ENCODE measurements at places on chromosomes 13 and 19. TPM values are rescaled to one million over a fixed set of nuclear protein-coding genes. Genes with fewer than 3 reads are reported as not detected.

DNA sequence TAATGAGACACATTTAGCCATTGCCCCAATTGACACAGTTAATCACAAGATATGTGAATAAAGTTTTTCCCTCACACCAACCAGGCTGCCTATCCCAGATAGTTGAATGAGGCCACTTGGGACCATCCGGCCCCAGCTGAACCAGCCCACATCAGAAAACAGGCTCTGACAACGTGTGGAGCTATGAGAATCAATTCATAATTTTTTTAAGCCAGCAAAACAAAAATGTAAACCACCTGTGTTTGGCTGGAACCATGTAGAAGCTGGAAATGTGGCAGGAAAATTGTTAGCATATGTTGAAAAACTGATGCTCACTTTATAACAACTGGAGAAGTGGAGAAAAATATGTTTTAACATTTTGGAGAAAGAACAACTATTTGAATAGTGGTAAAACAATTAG lies 1161.3 kb downstream of the SLITRK1 start:
- no peak for DNase-seq

DNA sequence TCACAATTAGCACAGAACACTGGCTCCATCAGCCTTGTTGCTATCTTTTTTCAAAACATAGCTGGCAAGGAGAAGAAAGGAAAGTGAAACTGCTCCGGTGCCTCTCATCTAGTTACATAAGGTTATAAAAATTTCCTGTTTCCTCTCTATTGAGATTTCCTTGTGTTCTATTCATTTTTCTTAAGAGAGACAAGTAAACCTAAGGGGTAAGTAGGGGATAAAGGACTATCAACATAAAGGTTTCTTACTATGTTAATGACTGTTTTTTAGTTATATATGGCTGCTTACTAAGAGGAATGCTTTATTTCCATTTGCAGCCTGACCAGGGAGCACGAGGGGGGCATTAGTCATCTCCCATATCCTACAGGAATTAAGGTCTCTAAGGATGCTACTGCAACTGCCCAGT lies 73.2 kb upstream of the MLNR start:
- DNase-seq = no peak

DNA sequence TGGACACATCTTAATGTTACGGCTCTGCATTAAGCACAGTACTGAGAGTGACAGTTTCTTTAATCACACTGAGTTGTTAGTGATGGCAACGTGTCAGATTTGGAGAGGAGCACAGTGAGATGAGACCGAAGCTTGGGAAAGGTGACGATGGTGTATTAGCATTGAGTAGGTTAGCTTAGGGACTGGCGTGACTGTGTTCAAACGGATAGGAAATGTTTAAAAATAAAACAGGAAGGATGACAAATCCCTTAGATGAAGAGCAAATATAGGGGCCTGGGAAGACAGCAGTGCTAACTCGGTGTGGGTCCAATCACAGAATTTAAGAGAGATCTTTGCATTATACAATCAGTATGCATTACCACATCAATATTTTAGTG lies 384.3 kb downstream of the HS6ST3 start:
- no peak for DNase-seq

- DNase-seq = no peak
These were observed 215.1 kb upstream of the SPRY2 start for GRCh38 chr13:80555796-80556678.

GRCh38 chr19:5665781-5666513 lies 14.4 kb downstream of the MICOS13 start:
- no peak for DNase-seq

DNA sequence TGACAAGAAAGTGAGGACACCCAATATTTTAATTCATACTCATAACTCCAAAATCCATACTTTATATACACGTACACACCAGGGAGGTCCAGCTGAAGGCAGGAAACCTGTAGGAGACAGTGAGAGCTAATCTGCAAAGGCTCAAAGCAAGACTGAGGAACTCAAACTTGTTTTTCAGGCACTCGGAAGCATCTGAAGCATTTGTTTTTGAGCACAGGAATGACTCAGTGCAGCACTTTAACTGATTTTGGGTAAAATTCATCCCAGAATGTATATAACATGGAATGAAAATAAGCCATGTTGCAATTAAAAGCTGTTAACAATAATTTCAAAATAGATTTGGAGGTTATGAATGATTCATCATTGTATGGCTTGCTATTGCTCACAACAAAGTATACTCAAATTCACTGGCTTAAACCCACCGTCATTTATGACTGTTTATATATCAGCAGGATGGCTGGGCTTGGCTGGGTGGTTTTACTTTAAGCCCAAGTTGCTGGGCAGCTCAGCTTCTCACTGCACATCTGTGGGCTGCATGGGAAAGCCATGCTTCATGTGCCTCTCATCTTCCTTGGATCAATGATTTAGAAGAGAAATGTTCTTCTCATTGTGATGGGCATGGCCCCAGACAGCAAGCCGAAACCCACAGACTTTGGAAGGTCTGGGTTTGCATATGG lies 177.0 kb downstream of the RFC3 start:
- no peak for DNase-seq

GRCh38 chr19:27901078-27901477 lies 1311.9 kb downstream of the UQCRFS1 start:
- no peak for DNase-seq

DNA sequence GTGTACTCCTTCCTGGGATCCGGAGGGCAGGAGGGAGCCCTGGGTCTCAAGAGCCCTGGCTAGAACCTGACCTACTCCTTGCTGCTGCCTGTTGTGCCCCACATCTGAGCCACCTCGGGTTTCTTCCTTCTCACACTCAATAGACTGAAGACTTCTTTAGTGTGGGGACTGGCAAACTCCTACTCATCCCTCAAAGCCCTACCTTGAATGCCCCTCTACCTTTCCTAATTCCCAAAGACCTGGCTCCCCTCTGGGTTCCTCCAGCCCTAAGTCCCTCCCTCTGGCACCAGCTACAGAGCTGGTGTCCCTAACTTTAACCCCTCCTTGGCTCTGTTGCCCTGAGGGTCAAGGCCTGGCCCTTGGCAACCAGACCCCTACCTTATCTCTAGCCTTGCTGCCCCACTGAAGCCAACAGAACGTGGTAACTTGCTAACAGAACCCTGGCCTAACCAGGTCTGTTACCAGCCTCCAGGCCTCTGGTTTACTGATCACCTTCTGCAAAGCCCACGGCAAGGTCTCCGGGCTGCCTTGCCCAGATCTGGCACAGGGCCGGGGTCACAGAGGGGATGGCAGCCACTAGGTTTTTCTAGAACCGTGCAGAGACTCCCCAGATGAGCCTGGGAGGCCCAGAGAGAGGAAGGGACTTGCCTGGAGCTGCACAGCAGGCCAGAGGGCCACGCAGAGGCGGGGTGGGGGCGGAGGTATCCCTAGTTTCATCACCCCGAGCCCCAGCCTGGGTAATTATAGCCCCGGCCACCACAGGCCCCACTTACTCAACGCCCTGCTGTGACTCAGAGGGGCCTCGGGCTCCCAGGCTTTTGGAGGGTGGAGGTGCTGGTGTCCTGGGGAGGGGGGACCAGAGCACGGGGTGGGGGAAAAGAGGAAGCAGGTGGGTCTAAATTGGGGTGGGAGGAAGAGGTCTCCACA lies 15.3 kb downstream of the ZBTB7A start:
- DNase-seq = no peak

- DNase-seq = no peak
These were observed 1533.3 kb upstream of the SPRY2 start for GRCh38 chr13:81874253-81874652.

- no peak for DNase-seq
These were observed 21.0 kb downstream of the SMIM24 start for GRCh38 chr19:3459089-3459881.

DNA sequence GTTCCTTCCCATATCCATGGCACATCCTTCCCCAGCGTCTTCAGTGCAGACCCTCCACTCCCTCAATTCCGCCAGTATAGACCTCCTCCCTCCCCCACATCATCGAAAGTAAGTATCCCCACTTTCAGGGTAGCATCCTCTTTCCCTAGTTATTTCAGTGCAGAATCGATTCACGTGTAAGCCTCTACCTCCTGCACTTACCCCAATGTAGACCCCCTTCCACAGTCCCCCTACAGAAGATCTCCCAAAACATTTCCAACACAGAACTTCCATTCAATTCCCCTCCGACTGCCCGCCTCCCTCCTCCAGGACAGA lies 664 bp downstream of the IRF3 start:
- no peak for DNase-seq

DNA sequence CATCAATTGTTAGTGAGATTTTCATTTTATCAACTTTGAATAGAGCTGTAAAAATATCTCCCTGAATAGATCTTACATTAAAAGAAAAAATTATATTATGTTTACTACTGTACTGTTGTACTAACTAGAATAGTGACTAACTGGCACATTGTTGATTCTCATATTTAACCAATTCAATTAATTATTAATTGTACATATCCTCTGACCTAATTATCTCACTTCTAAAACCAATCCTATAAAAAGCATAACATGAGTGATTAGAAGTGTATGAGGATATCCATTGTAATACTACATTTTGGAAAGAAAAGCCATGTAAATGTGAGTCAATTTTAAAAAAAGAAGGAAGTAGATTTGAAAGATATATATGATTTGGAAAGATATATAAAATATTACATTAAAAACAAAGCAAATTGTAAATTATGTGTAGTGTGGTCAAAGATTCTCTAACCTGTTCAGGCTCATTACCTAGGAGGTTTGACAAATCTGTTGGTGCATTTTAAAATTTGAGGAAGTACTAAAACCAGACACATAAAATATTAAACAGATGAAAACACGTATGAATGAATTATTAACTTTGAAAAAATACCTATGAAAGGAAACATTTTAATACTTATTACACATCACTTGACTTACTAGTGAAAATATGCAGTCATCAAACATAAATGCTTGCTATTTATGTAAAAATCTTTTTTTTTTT lies 829.8 kb upstream of the SLC10A2 start:
- no peak for DNase-seq

DNA sequence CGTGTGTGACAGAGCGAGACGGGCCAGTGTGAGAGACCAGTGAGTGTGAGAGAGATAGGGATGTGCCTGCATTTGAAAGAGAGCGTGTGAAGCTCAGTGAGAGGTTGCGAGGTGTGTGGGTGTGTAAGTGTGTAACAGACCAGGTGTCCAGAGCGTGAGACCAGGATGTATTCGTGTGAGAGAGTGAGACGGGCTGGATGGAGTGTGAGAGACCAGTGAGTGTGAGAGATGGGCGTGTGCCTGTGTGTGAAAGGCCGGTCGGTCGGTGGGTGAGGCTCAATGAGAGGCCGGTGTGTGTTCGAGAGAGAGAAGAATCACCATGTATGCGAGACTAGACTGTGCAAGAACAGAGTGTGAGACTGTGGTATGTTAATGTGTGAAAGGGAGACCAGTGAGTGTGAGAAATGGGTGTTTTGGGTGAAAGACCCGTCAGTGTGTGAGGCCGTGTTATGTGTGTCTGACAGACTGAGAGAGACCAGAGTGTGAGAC lies 679 bp downstream of the ZNF471 start:
- no peak for DNase-seq

DNA sequence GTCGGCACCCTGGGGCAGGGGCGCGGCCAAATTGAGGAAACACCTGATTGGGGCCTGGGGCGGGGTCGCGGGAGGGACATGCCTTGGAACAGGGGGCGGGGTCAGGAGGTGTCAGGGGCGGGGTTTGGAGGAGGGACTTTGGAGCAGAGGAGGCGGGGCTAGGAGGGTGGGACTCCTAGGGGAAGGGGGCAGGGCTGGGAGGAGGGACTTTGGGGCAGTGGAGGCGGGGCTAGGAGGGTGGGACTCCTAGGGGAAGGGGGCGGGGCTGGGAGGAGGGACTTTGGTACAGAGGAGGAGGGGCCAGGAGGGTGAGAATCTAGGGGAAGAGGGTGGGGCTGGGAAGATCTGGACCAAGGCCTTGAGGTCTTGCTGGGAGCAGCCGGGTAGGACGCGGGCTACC lies 21.9 kb downstream of the GRIN2D start:
- DNase-seq = no peak

DNA sequence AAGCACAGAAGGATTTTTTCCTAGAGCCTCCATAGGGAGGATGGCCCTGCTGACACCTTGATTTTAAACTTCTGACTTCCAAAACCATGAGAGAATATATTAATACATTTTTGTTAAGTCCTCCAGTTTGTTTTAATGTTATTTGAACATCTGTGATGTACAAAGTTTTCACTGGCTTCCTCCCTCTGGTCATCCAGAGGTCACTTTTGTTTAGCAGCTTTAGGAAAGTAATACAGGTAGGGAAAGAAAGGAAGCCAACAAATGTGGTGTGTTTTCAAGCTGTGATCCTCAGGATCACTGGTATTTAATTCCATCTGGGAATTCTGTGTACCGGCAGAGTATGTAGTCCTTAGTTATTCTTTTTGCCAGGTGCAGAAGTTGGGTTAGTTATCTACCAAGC lies 488.8 kb upstream of the ATXN8OS start:
- DNase-seq = no peak

- no peak for DNase-seq
These were observed 452.6 kb downstream of the DIAPH3 start for GRCh38 chr13:59710996-59711701.

- DNase-seq = no peak
These were observed 20.6 kb downstream of the FFAR2 start for GRCh38 chr19:35468637-35469036.

- no peak for DNase-seq
These were observed 6.0 kb downstream of the SPACA6 start for GRCh38 chr19:51699170-51699569.

DNA sequence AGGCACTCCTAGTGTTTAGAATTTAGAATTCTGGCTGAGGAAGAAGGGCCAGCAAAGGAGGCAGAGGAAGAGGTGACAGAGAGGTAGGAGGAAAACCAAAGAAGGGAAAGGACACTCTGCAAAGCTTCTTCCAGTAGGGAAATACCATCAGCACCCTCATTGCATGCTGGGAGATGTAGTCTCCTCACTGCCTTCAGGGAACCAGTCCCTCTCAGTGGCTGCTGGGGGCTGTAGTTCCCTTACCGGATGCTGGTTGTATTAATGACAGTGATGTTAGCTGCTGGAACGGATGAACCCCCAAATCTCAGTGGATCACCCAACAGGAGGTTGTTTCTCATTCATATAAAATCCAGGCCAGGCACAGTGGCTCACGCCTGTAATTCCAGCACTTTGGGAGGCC lies 10.1 kb downstream of the GRIN2D start:
- DNase-seq = no peak

DNA sequence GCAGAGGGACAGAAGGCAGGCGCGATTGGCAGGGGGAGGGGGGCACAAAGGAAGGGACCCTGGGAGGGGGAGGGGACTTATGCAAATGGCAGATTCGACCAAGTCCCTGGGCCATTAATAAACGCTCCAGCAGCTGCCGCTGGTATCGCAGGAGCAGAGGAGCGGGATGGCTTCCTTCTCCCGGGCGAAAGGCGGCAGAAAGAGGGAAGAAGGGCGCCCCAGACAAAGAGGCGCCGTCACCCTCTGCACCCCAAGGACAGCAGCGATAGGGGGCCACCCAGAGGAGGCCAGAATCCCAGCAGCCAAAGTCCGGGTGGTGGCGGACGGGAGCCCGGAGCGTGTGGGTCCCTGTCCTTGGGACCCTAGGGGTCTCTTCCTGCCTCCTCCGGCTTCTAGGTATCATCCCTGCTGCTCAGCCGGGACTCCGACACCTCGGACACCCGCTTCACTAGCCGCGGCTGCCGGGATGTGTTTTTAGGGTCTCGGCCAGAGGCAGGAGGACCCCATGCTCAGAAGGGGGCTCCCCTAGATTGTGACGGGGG lies 1.9 kb downstream of the PTPRS start:
- no peak for DNase-seq

The TNFSF13B gene
- 1.1 TPM for polyA plus RNA-seq

The UBE2L5 gene
- 0.26 TPM for polyA plus RNA-seq

The SPC24 gene
- 8.0 TPM for polyA plus RNA-seq

The SOHLH2 gene
- polyA plus RNA-seq = not detected

The KLK13 gene
- 2.8 TPM for polyA plus RNA-seq

The RUBCNL gene
- 0.05 TPM for polyA plus RNA-seq
